Fibroblast of lung (primary cell): ENCODE measurements at places on chromosomes 7 and 10. TPM values are rescaled to one million over a fixed set of nuclear protein-coding genes. Genes with fewer than 3 reads are reported as not detected.

DNA sequence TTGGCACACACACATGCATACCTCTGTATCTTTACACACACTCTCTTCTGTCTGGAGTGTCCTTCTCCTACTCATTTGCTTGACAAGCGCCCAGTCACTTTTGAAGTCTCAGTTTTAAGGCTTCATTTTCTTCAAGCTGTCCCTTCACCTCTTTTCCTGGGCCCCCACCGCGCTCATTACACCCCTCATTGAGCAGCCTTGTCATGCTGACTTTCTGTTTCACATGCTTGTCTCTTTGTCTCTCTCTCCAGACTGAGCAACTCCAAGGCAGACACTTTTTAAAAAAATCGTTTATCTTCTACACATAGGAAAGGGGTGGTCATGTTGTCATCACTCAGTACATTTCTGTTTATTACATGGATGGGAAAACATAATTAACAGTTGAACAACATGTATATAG lies 225.2 kb upstream of the FZD1 start:
- DNase-seq, result no peak

GRCh38 chr10:110840225-110840922 lies 31.4 kb upstream of the PDCD4 start:
- no peak for DNase-seq

The FLNC gene
- total RNA-seq, result 106 and 191 TPM in 2 replicates

GRCh38 chr7:148445260-148446044 lies 145.1 kb upstream of the C7orf33 start:
- DNase-seq, result no peak

DNA sequence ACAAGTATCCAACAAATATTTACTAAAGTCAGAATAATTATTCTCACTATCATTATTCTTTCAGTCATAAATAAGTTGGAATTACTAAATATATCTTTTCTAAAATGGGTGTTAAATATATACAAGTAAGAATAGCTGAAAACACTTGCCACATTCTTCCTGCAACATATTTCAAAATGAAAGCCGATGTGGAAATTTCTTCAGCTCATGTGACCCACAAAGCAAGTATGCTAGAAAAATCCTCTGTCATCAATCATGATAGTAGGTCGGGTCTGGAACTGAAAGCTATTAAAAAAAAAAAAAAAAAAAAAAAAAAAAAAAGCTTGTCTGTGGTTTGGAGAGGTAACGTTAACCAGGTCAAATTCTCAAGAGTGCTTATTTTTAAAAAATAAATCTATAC lies 344.7 kb downstream of the NEBL start:
- DNase-seq, result peak; percentile 4

The POLR3A gene
- total RNA-seq, result 14.1 and 16.8 TPM in 2 replicates

The SH3PXD2A gene
- 26.2 and 33.2 TPM in 2 replicates for total RNA-seq

The TRIM74 gene
- not detected in 2 replicates for total RNA-seq
